Breast epithelium (tissue), 4 donors: ENCODE measurements at places on chromosomes 11 and 22.
A peak's percentile ranks its signal among the peaks of the same experiment; 100 is the strongest.

- DNase-seq: no peak
These were observed 516.8 kb upstream of the FAT3 start for GRCh38 chr11:91707652-91708482.

- no peak for DNase-seq
These were observed 84.1 kb downstream of the PDE2A start for GRCh38 chr11:72589802-72590761.

GRCh38 chr22:35381424-35382009, 621 bp downstream of the HMOX1 start:
- no peak for DNase-seq

DNA sequence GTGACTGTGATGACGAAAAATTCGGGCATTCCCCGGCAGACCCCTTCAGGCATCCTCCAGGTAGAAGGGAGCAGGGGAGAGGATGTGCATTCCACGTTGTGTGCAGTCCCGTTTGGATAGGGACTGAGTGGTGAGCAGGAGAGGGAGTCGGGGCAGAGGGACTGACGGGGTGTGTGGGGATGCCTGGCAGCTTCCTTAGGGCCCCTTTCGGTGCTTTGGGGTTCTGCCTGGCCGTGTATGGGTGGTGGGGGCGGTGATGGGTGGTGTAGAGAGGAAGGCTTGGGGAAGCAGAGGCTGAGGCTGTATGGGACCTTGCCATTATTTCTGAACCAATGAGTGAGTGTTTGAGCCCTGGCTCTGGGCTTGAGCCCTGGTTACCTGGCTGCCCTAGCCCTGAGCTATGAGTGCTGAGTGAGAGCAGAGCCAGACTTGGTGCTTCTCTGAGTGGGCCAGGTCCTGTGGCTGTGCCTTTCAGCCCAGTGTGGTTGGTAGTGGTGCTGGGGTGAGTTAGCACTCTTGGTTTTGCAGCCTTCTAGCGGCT, 914 bp downstream of the INPPL1 start:
- peak; percentile 18 for DNase-seq

DNA sequence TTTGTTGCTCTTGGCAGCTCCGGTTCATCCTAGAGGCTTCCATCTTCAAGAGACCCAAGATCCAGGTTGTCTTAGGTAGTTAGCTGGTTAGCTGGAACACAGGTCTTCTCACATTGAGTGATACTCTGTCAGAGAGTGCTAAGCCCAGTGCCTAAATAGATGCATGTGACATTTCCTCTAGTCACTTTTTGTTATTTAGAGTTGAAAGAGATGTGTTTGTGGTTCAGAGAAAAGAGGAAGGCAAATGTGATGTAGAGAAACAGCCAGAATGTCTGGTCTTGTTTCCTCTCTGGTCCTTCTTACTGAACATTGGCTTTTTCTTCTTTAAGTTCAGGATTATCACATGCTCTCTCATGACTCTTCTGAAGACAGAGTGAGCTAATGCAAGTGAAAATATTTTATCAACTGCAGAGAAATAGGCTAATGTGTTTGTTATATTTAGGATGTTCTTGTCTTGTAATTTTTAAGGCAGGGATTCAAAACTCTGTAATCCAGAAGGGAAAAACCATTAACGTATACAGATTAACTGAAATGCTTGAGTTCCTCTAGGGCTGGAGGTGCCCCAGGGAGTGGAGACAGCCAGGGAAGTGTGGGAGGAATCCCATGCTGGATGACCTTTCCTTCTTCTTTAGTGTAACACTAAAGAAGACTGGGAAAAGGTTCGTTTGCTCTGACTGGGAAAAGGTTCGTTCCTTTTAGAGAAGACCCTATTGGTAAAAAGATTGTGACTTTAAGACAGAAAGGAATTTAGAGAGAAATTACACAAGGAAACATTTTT, 75.4 kb downstream of the SWAP70 start:
- DNase-seq: no peak

- DNase-seq: no peak
These were observed 16.9 kb downstream of the SMIM38 start for GRCh38 chr11:69172674-69173073.

DNA sequence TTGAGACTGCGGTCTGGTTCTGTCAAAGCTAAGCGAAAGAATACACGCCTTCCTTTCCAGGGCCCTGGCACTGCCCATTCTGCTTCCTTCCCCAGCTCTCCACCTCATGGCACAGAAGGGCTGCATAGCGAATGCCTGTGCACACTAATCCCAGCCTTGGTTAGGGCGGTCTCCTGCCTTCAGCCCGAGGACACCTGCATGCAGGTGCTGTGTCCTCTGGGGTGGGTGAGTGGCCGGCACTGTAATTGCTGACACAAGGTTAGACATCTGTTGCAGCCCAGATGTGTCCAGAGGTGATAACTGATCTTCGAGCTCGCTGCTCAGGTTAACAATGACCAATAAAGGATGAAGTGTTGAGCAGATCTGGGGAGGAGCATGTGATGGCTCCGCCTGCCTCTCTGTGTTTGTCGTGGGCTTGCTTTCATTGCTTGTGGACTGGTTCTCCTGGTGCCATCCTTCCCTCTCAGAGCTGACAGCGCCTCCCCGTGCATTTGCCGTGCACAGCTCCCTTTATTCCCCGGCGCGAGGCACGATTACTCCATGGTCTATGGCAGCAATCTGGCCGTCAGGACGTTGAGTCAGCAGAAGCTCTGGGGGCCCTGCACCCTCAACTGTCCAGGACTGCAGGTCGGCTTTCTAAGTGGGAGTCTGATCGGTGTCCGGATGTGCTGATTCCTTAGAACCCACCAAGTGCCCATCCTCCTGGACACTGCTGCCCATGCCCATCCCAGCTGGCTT, 1088.2 kb downstream of the BRD1 start:
- DNase-seq: no peak

DNA sequence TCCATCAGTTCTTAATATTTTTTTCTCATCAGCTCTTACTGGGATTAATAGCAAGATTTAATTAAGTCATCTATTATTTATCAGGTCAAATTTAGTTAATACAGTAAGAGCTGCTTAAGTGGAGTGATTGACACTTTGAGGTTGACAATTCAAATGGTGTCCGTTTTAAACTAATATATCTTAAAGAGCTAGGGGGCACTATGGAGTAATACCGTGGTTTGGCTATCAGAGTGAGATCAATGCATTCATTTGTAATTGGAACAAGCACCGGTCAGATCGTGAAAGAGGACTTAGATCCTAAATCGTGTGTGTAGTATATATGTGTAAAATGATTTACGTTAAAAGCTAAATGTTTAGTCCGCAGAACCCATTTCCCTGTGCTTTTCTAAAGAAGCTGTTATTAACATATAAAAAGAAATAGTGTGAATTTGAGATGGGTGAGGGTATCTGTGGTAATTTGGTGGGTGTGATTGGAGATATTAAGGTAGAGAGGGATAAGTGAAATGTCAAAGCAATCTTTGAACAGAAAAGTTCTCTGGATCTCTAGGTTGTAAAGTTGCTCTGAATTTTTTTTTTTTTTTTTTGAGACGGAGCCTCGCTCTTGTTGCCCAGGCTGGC, 2.3 kb downstream of the SIK2 start:
- no peak for DNase-seq

DNA sequence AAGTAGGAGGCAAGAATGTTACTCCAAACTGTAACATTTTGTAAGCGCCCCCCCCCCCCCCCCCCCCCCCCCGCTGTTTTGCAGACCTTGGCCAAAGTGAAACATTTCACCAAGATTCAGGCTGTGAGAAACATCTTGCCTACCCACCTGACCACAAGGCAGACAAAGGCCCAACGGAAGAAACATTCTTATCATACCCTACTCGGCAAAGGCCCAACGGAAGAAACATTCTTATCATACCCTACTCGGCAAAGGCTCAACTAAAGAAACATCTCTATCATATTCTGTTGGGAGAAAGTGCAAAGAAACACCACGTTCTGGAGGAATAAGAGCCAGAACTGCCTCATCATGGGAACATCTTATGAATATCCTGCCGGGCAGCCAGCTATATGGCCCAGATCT, 117.1 kb downstream of the JRKL start:
- no peak for DNase-seq

GRCh38 chr11:2708151-2708581, 8.4 kb upstream of the KCNQ1OT1 start:
- DNase-seq: no peak

DNA sequence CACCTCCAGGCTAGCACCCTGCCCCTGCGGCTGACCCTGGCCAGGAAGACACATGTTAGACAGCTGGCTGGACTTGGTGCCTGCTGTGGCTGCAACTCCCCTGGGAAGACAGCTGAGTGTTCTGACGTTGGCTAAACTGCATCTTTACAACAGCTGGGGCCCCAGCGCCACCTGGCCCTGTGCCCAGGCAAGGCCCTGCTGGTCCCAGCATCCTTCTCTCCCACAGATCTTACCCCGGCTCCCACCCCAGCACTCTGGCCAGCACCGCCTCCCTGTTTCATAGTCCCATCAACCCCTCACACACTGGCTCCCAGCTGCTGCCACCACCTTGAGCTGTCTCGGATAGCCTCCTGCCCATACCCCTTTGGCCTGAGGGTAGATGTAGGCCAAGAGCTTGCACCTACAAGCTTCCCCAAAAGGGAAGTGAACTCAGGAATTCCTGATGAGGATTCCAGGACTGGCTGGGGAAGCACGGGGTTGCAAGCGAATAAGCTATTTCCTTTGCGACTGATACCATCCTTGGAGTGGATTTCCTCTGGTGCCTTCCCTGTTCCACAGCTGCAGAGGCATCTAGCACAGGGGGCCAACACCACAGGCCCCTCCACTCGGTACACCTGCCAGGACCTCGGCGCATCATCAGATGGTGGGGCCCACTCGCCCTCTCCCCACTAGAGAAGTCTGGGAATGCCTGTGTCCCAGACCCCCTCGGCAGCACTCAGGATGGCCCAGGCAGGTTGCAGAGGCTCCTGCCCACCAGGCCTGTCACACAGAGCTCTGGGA, 28.5 kb downstream of the RSPH14 start:
- no peak for DNase-seq

- DNase-seq: no peak
These were observed 61.6 kb downstream of the STK33 start for GRCh38 chr11:8532475-8532874.

DNA sequence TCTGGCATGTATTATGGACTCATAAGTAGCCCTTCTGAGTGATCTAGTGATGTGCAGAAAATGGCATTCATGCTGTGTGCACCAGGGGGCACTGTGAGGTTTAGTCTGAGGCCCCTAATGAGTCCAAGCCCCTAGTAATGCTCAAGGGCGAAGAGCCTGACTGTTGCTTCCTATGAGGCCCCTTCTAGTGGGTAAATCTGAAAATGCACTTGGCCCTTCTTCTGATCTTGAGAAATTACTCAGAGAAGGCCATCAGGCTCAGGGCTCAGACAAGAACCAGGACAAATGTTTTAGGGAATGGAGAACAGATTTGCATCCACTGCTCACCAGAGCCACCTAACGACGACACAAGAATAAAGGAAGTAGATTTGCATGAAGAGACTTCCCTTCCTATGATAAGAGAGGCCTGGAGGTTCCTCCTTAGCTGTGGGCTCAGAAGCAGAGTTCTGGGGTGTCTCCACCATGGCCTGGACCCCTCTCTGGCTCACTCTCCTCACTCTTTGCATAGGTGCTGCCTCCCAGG, 75.8 kb downstream of the GGTLC2 start:
- no peak for DNase-seq

GRCh38 chr11:65622011-65622410, 6.4 kb downstream of the PCNX3 start:
- DNase-seq: no peak

GRCh38 chr11:45828996-45829395, 18.3 kb upstream of the CRY2 start:
- DNase-seq: no peak

- DNase-seq: no peak
These were observed 80.1 kb downstream of the LDLRAD3 start for GRCh38 chr11:36023922-36024321.

GRCh38 chr22:27170491-27170890, 513.1 kb downstream of the MIAT start:
- no peak for DNase-seq

- no peak for DNase-seq
These were observed 29.1 kb downstream of the ST3GAL4 start for GRCh38 chr11:126384449-126385070.

DNA sequence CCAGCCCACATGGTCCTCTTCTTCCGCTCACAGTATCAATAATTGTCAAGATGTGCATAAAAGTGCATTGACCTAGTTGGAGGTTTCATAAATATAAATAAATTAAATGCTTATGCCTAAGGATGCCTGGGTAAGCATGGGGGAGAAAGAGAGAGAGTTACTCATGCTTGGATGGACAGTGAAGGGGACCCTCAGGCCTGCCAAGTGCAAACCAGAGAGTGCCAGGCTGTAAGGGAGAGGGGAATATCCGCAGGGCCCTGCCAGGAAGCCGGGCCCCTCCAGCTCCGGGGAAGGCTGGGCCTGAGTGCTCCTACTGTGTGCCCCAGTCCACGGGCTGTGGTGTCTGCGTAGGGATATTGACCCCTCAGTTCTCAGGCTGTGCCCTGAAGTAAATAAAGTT, 214.6 kb downstream of the DSCAML1 start:
- DNase-seq: no peak

GRCh38 chr22:28741200-28741784, 328 bp downstream of the CHEK2 start:
- DNase-seq: no peak

GRCh38 chr22:41838842-41839618, 6.1 kb downstream of the SREBF2 start:
- no peak for DNase-seq

GRCh38 chr22:21646608-21647590, 4.8 kb downstream of the SDF2L1 start:
- DNase-seq: peak; percentile 69

DNA sequence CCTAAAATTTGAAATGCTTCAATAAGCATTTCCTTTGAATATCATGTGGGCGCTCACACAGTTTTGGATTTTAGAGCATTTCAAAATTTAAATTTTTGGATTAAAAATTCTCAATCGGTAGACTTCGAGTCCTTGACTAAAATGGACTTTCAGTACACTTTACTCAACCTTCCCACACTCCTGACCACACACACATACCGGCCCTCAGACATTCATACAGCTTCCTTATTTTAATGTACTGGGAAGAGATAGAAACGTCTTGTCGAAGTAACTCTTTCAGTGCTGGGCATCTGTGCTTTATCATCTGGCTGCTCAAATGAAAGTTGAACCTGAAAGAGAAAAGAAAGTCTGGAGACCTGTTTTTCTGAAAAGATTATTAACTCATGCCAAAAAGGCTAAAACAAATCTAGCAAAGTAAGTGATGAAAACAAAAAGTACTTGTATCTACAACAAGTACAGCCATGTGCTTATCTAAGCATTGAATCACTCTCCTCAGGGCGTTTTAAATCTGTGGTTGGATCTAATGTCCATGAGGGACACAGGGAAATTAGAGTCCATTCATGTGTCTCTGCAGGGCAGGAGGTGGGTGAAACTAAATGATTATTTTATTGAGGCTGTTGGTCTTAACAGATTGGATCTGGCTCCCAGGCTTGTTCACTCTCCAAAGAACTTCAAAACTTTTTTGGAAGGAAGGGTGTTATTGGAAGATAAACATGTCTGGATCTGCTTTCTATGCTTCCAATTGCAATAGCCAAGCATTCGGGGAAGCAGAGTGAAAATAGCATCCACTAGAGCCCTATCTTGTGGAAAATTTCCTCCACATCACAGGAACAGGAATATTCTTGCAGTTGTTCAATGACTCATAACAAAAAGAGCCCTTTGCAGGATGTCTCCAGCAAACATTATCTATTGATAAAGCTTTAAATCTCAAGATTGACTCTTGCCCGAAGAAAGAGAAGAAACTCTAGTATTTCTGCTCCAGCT, 47.0 kb downstream of the CARD18 start:
- DNase-seq: no peak
